Mesothelial cell of epicardium (in vitro differentiated cells): ENCODE measurements at places on chromosomes 11 and 22.

- no peak overlapping the region for H3K27ac ChIP-seq
- peaks cover 10% of the 10 kb centered on the region for H3K4me1 ChIP-seq
- peaks cover 5% of the 10 kb centered on the region for H3K36me3 ChIP-seq
- H3K27me3 ChIP-seq = no peaks in the 10 kb centered on the region
- no peak for DNase-seq
Measured at GRCh38 chr11:69052343-69053168, 3.8 kb downstream of the TPCN2 start.

- H3K4me1 ChIP-seq = peaks cover 4% of the 10 kb centered on the region
- H3K27ac ChIP-seq = no peak overlapping the region
- H3K27me3 ChIP-seq = no peaks in the 10 kb centered on the region
- no peak overlapping the region for H3K4me3 ChIP-seq
- no peak for DNase-seq
- peaks cover 12% of the 10 kb centered on the region for H3K36me3 ChIP-seq
Measured at GRCh38 chr11:72426103-72426757, 8.1 kb downstream of the CLPB start.

GRCh38 chr22:24310969-24311368 is 40.3 kb downstream of the SPECC1L start:
- no peak for DNase-seq
- peaks cover 42% of the 10 kb centered on the region for H3K36me3 ChIP-seq
- H3K27me3 ChIP-seq = no peaks in the 10 kb centered on the region
- H3K4me1 ChIP-seq = peaks cover 8% of the 10 kb centered on the region

- H3K4me1 ChIP-seq = peaks cover 17% of the 10 kb centered on the region
- DNase-seq = no peak
- no peaks in the 10 kb centered on the region for H3K36me3 ChIP-seq
- no peak overlapping the region for H3K4me3 ChIP-seq
- H3K27me3 ChIP-seq = no peaks in the 10 kb centered on the region
Measured at GRCh38 chr22:33112580-33112979, 54.4 kb upstream of the SYN3 start.

DNA sequence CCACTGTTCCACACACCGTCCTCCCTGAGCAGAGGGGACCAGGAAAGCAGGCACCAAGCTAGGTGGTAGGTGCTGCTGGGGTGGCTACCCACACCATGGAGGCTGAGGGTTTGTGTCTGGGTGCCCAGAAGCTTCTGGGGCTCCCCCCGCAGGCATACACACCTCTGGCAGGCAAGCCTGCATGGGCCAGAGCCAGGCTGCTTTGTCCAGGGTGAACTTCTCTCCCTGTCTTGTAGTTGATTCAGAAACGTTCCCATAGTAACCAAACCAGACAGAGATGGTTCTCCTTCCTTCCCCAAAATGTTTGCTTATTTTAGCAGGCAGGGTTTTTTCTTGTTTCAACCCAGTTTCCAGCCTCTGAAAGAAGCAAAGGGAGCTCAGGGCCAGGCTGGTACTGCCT is 40.9 kb upstream of the SUSD2 start:
- H3K4me3 ChIP-seq = no peak overlapping the region
- no peaks in the 10 kb centered on the region for H3K27me3 ChIP-seq
- no peak overlapping the region for H3K27ac ChIP-seq
- H3K4me1 ChIP-seq = peaks cover 19% of the 10 kb centered on the region

DNA sequence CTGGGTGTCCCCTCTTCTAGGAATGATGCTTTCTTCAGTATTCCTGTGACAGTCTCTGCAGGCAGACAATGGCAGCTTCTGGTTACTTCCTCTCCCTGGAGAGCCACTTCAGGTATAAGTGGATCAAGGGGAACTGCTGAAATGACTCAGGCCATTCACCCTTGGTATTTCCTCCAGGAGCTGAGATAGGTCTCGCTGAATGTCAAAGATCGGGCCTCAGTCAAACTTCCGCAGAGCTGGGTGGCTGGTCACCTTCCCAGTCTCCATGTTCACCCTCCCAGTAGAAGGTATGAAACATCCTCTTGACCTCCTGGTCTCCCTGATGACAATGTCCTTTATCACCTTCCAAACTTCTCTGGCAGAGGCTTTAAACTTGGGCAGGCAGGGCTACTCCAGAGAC is 1.8 kb upstream of the ANKK1 start:
- no peak for DNase-seq
- no peaks in the 10 kb centered on the region for H3K27me3 ChIP-seq
- H3K36me3 ChIP-seq = no peaks in the 10 kb centered on the region
- no peak overlapping the region for H3K27ac ChIP-seq
- H3K4me1 ChIP-seq = peaks cover 13% of the 10 kb centered on the region
- no peak overlapping the region for H3K4me3 ChIP-seq

DNA sequence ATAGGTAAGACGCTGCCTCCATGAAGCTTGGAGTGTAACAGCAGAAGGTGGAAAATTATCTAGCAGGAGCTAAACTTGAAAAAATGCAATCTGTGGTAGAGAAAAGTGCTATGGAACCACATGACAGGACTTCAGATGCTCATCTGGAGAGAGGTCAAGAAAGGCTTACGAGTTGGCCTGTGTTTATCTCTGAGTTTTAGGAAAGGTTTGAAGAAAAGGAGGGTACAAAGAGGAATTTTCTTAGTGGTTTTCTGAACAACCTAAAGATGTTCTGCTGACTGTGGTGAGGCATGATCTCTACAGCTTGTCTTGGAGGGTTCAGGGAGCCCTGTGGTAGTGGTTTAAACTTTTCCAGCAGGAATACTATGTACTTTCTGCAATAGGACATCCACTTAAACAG is 8.2 kb downstream of the FJX1 start:
- no peak overlapping the region for H3K4me3 ChIP-seq
- peak overlapping the region; percentile 24 for H3K27ac ChIP-seq

GRCh38 chr11:64870893-64871466 is 7.4 kb downstream of the EHD1 start:
- no peak overlapping the region for H3K4me3 ChIP-seq
- H3K27me3 ChIP-seq = no peaks in the 10 kb centered on the region
- H3K27ac ChIP-seq = peak overlapping the region; percentile 76
- peaks cover 44% of the 10 kb centered on the region for H3K4me1 ChIP-seq
- peaks cover 15% of the 10 kb centered on the region for H3K36me3 ChIP-seq

DNA sequence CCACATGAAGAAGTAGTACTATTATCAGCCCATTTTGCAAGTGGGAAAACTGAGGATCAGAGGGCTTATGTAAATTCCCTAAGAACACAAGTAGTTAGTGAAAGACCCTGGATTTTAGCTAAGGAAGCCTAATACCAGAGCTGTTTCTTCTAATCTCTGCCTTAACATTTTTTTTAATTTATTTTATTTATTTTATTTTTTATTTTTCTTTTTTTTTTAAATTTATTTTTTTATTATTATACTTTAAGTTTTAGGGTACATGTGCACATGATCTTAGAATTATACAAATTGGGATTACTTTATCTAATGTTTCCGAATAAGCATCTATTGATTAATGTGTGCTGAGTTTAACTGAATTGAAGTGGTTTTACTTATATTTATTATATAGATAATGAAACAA is 1015.3 kb downstream of the LRRC4C start:
- no peak for DNase-seq
- H3K4me1 ChIP-seq = no peaks in the 10 kb centered on the region
- H3K27me3 ChIP-seq = no peaks in the 10 kb centered on the region
- H3K27ac ChIP-seq = no peak overlapping the region

DNA sequence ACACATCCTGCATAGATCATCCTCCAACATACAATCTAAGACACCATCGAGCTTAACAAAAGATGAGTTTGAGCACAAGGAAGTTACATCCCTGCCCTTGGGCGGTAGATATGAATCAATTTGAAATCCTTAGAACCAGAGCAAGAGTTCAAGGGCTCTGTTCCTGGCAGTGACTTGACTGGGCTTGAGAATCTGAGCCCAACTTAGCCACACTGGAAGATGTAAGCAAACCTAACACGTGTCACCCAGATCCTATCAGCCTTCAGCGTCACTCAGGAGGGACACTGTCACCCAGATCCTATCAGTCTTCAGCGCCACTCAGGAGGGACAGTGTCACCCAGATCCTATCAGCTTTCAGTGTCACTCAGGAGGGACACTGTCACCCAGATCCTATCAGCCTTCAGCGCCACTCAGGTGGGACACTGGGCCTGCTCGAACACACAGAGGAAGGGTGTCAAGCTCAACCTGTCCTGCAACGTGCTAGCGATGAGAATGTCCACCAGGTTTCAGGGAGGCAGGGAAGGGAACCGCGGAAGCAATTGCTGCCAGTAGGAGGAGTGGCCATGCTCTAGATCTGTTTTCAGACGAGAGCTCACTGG is 32.8 kb upstream of the CTSD start:
- H3K4me1 ChIP-seq = peaks cover 12% of the 10 kb centered on the region
- peaks cover 26% of the 10 kb centered on the region for H3K27me3 ChIP-seq
- no peak overlapping the region for H3K27ac ChIP-seq

DNA sequence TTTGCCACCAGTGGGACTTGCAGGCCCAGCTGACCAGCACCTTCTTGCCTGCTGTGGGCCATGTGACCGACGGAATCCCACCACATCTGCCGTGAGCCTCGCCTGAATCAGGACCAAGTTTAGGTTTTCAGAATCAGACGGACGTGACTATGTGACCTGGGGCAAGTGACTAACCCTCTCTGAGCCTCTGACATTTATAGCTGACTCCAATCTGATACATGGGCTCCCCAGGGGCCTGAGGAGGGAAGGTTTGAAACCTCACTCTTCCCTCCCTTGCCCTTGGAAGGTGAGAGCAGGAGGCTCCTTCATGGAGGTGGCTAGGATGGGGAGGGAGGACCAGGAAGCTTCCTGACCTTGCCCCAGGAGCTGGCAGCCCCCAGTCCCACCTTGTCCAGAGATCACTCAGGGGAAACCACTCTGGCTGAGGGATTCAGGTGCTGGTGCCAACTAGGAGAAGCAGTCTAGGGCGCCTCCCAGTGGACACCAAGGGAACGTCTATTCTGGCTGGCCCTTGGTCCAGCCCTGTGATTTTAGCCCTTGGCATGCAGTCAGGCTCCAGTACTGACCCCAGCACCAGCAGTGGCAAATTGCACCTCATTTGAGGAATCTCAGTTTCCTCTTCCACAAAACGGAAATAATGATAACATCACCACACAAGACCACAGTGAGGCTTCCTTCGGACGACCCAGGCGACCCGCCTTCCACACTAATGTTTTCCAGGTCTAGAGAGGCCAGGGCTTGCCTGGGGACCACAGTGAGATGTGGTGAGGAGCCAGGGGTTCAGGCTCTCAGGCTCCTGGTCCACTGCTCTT is 47.2 kb upstream of the SYT7 start:
- no peak overlapping the region for H3K4me3 ChIP-seq
- peaks cover 47% of the 10 kb centered on the region for H3K4me1 ChIP-seq
- no peaks in the 10 kb centered on the region for H3K27me3 ChIP-seq
- DNase-seq = peak; percentile 81

GRCh38 chr11:21511835-21512440 is 680.9 kb upstream of the ANO5 start:
- H3K4me3 ChIP-seq = no peak overlapping the region
- H3K27ac ChIP-seq = no peak overlapping the region
- peaks cover 16% of the 10 kb centered on the region for H3K27me3 ChIP-seq
- peak; percentile 63 for DNase-seq
- H3K36me3 ChIP-seq = no peaks in the 10 kb centered on the region

DNA sequence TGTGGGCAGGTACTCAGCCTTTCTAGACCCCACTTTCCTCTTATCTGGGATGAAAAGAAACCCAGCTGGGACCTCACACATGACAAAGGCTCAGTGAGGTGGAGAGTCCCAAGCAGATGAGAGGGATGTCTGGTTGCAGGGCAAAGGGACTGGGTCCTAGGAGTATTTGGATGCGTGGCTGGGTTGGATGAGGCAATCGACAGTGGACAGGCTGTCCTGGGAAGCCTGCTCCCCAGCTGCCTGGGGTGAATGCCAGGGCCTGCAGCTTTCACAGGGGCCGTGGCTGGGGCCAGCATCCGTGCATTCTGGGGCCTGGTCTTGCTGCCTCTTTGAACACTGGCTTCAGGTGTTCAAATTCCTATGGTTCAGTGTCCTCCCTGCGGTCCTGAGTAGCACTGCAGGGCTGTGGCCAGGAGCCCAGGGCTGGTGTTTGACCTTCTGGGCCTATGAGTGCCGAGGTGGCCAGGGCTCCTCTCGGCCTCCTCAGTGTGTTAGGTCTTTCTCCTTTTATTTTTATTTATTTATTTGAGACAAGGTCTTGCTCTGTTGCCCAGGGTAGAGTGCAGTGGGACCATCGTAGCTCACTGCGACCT is 65.3 kb downstream of the MCM5 start:
- no peaks in the 10 kb centered on the region for H3K27me3 ChIP-seq
- no peak for DNase-seq
- H3K4me3 ChIP-seq = no peak overlapping the region
- no peak overlapping the region for H3K27ac ChIP-seq
- no peaks in the 10 kb centered on the region for H3K36me3 ChIP-seq
- peaks cover 11% of the 10 kb centered on the region for H3K4me1 ChIP-seq

DNA sequence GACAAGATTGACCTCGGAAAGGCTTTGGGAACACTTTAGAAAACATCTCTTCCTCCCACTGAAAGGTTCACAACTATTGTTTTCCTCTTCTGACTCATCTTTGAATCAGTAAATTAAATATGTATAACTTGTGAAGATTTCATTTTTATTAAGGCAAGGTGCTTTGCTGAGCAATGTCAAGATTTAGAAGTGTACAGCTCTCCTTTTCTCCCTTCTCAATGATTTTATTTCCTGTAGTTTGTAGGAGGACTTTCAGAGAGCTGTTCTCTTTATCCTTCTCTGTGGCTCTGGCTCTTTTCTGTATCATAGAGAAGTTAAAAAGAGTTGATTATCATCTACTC is 594.2 kb downstream of the METTL15 start:
- H3K4me1 ChIP-seq = peaks cover 5% of the 10 kb centered on the region
- H3K27ac ChIP-seq = no peak overlapping the region
- no peaks in the 10 kb centered on the region for H3K27me3 ChIP-seq
- no peaks in the 10 kb centered on the region for H3K36me3 ChIP-seq
- no peak for DNase-seq

DNA sequence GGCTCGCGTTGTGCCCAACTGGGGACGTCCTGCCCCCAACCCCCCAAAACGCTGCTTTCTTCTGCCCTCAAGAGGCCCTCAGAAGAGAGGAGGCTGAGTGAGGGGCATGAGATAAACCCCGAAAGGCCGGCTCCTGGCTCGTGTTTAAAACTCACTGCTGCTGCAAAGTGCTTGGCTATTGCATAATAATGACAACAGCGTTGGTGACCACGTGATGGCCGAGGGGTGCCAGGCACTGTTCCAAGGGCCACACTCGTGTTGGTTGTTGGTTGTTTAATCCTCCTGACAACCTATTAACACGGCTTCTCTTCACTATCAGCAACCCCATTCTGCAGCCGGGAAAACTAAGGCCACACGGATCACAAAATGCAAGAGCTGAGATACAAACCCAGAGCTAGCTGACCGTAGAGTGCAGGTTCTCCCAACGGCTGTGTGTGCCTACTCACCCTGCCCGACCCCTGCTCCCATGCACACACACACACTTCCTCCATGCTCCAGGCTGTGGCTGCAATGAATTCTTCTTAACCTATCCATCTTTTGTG is 51.0 kb downstream of the ANO1 start:
- H3K4me3 ChIP-seq = no peak overlapping the region
- H3K4me1 ChIP-seq = peaks cover 5% of the 10 kb centered on the region
- no peak overlapping the region for H3K27ac ChIP-seq
- peaks cover 4% of the 10 kb centered on the region for H3K36me3 ChIP-seq
